ENCODE measurements at places on chromosomes 6 and 20. TPM values are rescaled to one million over a fixed set of nuclear protein-coding genes. Genes with fewer than 3 reads are reported as not detected.

- DNase-seq = no peak
These were observed 154.0 kb upstream of the PLN start for GRCh38 chr6:118394106-118394505.

- DNase-seq = no peak
These were observed 6.0 kb downstream of the PSMF1 start for GRCh38 chr20:1124421-1124820.

PRSS16 gene
- not detected for total RNA-seq

VSX1 gene
- not detected for total RNA-seq

DNA sequence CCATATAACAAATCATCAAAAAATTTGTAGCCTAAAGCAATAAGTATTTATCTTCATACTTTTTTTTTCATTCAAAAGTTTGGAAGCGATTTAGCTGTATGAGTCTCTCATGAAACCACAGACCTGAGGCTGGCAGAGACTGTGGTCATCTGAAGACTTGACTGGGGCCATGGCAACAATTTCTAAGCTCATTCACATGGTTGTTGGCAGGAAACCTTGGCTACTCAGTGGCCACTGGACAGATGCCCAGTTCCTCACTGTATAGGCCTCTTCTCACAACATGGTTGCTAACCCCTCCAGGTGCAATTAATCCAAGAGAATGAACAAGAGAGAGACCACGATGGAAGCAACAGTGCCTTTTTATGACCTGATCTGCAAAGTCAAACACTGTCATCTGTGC is 235.9 kb downstream of the BTBD3 start:
- no peak for DNase-seq

KHDC1 gene
- 4.5 TPM for total RNA-seq

- no peak for DNase-seq
These were observed 1.6 kb downstream of the VGLL2 start for GRCh38 chr6:117267054-117267347.

DNA sequence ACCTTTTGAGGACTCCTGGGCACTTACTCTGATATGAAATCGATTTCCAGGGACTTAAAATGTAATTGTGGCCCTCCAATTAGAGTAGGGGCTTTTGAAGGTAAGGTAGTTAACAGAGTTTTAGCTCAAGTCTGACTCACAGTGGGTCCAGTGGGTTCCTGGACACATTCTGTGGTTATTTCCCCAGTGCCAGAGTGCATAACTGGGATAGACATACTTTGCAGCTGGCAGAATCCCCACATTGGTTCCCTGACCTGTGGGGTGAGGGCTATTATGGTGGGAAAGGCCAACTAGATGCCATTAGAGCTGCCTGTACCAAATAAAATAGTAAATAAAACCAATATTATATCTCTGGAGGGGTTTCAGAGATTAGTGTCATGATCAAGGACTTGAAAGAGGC is 243.8 kb upstream of the EPHA7 start:
- DNase-seq = no peak

DNA sequence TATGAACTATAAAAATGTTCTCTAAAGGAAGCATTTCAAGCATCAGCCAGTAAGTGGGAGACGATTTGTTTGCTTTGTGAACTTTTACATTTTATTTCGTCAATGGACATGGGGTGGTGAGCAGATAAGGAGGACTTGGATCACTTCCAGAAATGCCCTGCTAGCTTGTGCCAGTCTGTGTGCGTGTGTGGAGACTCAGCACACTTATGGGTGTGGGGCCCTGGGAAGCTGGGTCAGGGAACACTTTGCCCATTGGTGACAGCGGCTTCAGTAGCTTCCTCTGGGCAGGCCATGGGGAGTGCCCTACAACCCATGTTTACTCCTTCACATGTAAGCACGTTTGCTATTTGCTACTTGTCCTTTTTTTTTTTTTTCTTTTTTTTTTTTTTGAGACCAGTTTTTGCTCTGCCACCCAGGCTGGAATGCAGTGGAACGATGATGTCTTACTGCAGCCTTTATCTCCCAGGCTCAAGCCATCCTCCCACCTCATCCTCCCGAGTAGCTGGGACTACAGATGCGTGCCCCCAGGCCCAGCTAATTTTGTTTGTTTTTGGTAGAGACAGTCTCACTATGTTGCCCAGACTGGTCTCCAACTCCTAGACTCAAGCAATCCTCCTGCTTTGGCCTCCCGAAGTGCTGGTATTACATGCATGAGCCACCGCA is 24.2 kb downstream of the PRDM1 start:
- DNase-seq = no peak

DNA sequence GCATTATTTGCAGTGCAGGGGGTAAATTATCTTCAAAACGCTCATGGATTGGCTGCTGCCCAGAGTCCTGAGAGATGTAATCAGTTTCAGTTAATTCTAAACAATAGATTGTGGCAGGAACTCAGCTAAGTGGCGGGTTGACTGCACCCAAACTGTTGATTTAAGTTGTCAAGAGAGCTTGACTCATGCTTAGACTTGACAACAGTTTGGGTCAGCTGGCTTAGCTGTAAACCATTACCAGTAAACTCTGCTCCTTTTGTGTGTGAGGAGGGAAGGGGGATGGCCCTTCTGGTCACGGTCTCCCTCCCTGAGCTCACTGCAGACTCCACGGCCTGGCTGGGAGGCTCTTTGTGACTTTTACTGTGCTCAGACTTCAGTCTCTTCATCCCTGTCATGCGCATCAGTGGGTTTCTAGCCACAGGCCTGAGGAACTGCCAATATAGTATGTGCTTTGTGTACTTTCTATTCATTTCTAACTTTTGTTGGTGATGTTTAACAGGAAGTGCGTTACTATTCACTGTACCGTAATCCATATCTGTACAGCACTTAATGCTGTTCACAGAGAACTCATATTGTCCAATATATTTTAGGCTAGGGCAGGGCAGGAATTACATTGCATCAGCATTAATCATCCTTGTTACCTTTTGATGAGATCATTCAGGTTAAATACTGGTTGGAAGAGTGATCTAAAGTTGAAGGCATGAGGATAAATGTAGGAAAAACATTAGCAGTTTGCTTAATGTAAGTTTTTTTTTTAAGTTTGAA is 488.3 kb downstream of the CDKAL1 start:
- no peak for DNase-seq

GRCh38 chr20:48360342-48360975 is 467.3 kb downstream of the PREX1 start:
- DNase-seq = no peak

DNA sequence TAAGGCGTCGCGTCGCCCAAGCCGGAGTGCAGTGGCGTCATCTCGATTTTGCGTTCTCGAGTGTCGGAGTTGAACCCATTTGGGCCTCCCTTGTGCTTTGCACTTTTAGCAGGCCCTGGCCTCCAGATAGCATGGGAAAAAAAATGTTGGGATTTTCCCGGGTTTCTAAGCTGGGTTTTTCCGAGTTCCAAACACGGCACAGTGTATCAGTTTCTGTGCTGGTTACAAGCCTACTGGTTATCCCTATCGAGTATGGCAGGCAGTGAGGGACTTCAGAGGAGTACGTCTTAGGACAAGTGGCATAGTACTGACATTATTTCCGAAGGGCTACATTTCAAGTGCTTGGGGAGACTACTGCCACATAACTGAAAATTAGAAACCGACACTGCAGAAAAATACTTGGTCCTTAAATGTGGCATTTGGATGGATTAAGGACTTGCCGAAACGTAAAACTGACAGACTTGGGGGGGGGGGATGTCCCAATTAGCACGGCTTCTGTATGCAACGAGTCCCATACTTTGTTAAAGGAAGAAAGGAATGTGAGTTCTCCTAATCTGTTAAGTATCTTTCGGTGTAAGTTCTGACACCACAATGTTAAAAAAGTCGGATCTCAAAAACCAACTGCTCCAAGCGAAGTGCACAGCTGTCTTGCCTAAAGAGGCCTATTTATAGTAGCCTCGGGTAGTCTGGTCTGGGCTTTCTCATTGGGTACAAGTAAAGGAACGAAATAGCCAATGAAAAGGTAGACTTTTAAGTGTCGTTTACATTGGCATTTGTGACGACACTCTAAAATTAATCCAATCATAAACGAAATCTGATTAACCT is 70.2 kb downstream of the HFE start:
- DNase-seq = peak; percentile 88

TSHZ2 gene
- not detected for total RNA-seq

DNA sequence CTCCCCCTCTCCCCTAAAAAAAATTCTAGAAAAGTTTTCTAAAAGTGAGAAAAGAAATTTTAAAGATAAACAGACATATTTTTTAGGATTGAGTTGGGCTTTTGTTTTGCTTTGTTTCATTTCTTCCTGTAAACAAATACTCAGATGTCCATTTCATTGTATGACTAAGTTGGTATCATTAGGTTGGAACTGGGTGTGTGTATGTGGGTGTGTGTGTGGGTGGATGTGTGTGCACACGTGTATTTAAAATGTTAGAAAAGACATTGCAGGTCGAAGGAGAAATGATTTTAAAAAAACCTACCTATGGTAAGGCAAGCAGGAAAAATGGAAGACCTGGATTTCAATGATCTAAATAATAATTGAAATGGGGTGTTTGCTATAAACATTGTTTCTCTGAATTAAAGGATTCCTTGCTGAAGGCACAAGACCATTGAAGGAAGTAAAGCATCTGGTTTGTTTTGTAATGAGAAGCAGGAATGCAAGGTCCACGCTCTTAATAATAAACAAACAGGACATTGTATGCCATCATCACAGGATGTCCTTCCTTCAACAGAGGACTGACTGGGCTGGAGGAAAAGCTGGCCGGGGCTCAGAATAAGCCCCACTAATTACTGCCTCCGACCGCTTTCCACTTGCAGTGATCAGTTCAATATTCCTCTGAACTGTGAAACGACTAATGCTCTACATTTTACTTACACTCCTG is 996 bp upstream of the PRDM1 start:
- DNase-seq = no peak

- DNase-seq = no peak
These were observed 202.7 kb downstream of the ARHGAP18 start for GRCh38 chr6:129507059-129507807.

GRCh38 chr20:50813801-50814200 is 18.9 kb downstream of the BCAS4 start:
- no peak for DNase-seq

GRCh38 chr6:11462742-11463397 is 74.7 kb upstream of the TMEM170B start:
- no peak for DNase-seq

TNFRSF21 gene
- total RNA-seq = 2.3 TPM

GRCh38 chr20:41173161-41173721 is 35.9 kb downstream of the PLCG1 start:
- peak; percentile 90 for DNase-seq

DNA sequence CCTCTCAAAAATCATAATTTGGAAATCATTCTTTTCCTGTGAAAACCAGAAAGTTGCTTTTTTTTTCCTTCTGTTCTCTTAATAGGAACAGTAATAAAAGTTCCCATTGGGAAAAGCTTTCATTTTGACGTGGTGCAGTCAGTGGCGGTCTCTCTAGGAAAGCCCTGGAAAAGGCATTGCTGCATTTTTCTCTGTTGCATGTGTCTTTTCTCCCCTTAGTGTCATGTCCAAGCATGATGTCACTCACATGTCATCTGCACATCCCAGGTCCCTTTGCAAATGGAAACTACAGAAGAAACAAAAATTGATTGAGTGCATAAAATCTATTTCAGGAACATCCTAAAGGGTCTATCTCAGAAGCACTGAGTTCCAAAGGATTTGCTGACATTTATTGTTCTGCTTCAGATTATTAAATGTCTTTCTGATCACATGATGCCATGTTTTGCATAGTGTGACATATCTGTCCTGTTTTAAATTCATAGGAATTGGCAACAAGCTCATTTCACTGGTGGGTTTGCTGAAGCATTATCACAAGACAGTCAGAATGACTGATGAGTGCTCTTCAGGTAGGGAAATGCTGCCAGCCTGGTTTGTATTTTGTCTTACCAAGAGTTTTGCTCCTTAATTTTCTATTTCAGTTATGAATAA is 208.7 kb downstream of the SOX4 start:
- DNase-seq = no peak

CST4 gene
- total RNA-seq = not detected

GRCh38 chr6:32298632-32299336 is 72.9 kb downstream of the TSBP1 start:
- DNase-seq = no peak

- DNase-seq = no peak
These were observed 525.4 kb upstream of the RNF217 start for GRCh38 chr6:124436803-124437202.

RWDD2A gene
- total RNA-seq = 8.2 TPM

GRCh38 chr6:13304580-13305260 is 23.6 kb downstream of the TBC1D7 start:
- DNase-seq = peak; percentile 65

DNA sequence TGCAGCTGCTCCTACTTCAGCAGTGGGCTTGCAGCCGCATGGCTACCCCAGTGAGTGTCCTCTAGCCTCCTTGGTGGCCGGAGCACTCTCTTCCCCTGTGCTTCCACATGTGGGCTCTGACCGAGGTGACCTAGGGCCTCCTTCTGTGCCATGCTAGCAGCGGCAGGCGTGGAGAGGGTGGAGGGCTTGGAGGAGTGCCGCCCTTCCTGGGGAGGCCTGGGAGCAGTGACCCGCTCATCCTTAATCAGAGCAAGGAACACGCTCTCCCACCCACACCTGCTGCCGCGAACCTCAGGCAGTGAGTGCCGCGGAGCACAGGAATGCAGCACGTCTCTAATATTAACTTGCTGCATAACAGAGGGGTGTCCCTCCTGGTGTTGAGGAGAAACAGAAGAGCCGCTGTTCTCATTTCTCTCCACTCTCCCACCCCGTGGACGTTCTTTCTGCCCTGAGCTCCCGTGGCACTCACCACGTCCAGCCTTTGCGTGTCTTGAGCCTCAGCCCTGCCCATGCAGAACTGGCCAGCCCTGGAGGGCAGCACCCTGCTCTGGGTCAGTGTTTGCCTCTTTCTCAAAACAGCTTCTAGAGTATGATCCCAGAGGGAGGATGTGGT is 31.9 kb downstream of the DUSP22 start:
- DNase-seq = no peak

- DNase-seq = no peak
These were observed 70.8 kb downstream of the CD164 start for GRCh38 chr6:109311471-109311870.

GRCh38 chr6:134816780-134817179 is 133.1 kb downstream of the ALDH8A1 start:
- DNase-seq = no peak

SIRPB2 gene
- total RNA-seq = not detected

- DNase-seq = no peak
These were observed 30.5 kb downstream of the FBXO9 start for GRCh38 chr6:53095716-53096115.

GRCh38 chr20:7147220-7147601 is 379.7 kb downstream of the BMP2 start:
- no peak for DNase-seq

- peak; percentile 95 for DNase-seq
These were observed 292.6 kb upstream of the MARCKS start for GRCh38 chr6:113564371-113565171.

GRIK2 gene
- total RNA-seq = 10.8 TPM

SIM1 gene
- total RNA-seq = 2.6 TPM

DNA sequence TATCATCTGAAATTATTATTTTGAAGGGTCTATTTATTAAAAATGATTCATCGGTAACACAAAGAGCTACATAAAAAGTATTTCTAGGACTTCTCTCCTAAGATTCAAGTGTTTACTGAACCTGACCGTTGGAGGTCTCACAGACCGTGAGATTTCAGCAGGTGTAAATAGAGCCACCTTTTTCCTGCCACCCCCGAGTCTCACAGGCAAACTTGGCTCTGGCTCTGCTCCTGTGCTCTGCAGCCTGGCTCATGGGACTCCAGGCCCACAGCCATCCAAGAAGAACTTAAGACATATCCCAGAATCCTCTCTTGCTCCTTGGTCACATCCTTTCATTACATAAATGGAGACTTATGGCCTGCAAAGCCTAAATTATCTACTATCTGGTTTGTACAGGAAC is 67.8 kb upstream of the AGPAT4 start:
- DNase-seq = no peak

Measured in osteocyte (in vitro differentiated cells).